ENCODE measurements at places on chromosomes 7 and 10. TPM values are rescaled to one million over a fixed set of nuclear protein-coding genes. Genes with fewer than 3 reads are reported as not detected.

GRCh38 chr10:99331207-99331803 lies 2.1 kb downstream of the CNNM1 start:
- DNase-seq = no peak

- no peak for DNase-seq
Measured at GRCh38 chr10:89526358-89526757, 9.0 kb downstream of the SLC16A12 start.

- peak; percentile 58 for DNase-seq
Measured at GRCh38 chr10:69413221-69413865, 3.4 kb downstream of the TACR2 start.

DNA sequence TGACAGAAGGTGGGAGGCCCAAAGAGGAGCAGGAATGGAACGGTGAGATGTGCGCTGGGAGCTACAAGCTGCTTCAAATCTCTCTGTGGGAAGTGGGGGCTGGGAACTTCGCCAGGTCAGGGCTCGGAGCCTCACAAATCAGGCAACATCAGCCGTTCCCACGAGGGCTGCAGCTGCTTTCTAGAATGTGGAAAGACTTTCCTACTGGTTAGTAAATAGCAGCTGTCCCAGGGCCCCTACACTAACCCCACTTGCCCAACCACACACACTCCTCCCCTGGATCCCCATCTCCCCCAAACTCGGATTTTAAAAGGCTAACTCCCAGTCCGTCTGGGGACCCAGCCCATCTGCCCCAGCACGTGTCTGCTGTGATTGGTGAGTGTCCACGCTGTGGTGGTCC lies 40.6 kb upstream of the PITRM1 start:
- DNase-seq = no peak

Gene ARHGAP22
- total RNA-seq = 3.0 TPM

Gene OR2A42
- not detected for total RNA-seq

GRCh38 chr10:32988604-32989003 lies 30.6 kb upstream of the ITGB1 start:
- DNase-seq = no peak

Gene ITPRID1
- total RNA-seq = not detected

GRCh38 chr7:122884186-122884585 lies 2.1 kb downstream of the CADPS2 start:
- no peak for DNase-seq

Gene TFPI2
- 998 TPM for total RNA-seq

- DNase-seq = no peak
Measured at GRCh38 chr10:58164517-58164916, 103.2 kb downstream of the IPMK start.

Gene FKBP9
- 146 TPM for total RNA-seq

Gene MARCHF5
- 8.5 TPM for total RNA-seq

Gene KLF14
- not detected for total RNA-seq

GRCh38 chr7:132899-133298 lies 59.5 kb upstream of the FAM20C start:
- no peak for DNase-seq

- peak; percentile 98 for DNase-seq
Measured at GRCh38 chr10:46030091-46030937, at the start of gene NCOA4. Gene NCOA4 (minus strand): TSS chr10:46030623. CDS start chr10:46016680, 13,943 bp downstream.

DNA sequence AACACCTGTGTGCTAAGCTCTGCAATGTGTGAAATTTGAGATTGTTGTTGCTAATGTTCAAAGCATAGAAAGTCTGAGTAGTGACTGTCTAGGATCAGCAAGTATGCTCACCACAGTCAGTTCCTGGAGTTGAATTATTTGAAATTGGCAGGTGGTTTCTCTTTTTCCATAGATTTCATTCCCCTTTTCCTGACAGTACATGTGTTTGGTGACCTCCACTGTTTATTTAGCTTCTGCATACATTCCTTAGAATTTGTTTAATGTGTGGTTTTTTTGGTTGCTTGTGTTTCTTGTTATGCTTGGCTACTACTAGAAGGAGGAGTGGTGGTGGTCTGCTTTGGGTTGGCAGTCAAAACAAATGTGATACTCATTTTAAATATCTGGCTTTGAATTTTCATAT lies 52.3 kb downstream of the FOXP2 start:
- no peak for DNase-seq

DNA sequence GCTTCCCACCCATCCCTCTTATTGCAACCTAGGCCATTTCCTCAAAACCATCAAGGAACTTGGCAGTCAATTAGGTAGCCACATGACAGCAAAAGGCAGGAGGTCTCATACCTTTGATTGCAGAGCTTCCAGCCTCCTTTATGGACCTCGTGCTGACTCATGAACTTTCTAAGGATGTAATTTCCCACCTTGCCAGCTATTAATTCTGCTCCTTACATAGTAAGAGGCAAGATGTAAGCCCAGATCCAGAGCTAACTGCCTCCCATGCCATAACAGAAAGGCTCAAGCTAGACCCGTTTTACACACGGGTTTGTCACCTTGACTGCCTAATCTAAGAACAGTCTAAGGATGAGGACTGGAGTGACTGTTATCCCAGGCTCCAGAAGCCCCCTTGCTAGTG lies 565.7 kb downstream of the KCNMA1 start:
- DNase-seq = no peak

Gene PON2
- total RNA-seq = 68.2 TPM

Gene CHST3
- 15.2 TPM for total RNA-seq

Gene GNAT3
- total RNA-seq = not detected

Gene C10orf62
- total RNA-seq = 0.12 TPM
